Activated gamma-delta T cell (primary cell): ENCODE measurements at places on chromosomes 4 and X.

- DNase-seq = no peak
These were observed 95.5 kb upstream of the ZNF518B start for GRCh38 chr4:10552591-10553280.

GRCh38 chr4:996030-996996 lies 3.1 kb upstream of the SLC26A1 start:
- no peak for DNase-seq

GRCh38 chrX:75989806-75990590 lies 182.9 kb upstream of the PBDC1 start:
- DNase-seq = no peak

- DNase-seq = no peak
These were observed 43.7 kb downstream of the PSAPL1 start for GRCh38 chr4:7390906-7391636.

DNA sequence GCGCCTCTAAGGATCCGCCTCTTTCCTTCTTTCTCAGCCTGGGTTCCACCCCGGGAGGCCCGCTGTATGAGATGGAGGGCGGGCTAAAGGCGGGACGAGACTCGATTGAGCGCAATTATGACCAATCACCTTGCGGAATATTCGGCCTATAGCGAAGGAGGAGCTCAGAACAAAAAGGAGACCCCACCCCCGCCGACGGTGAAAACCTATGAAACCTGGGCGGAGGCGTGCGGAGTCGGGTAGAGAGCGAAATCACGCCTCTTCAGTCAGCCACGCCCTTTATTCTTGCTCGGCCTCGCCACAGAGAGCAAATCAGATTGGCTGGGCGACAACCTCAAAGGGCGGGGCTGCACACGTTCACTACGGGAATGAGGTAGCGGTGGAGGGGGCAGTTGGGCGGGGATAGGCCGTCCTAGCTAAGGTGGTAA lies 615 bp upstream of the CDK16 start:
- DNase-seq = peak; percentile 80

DNA sequence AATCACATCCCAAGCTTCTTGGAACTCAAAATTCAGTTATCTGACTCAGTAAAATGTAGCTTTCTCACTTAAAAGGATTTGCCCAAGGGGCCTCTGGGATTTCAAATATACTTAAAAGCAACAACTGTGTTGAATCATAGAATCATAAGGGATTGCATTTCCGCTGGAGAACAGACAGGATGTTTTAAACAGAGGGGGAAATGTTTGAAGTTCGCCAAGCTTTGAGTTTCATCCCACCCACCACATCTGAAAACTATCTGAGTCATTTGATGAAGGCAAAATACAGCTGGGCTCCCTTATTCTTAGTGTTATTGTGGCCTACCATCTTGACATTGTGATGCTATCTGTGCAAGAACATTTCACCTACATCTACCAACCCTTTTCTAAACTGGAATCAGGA lies 73.5 kb downstream of the PPP1R2C start:
- no peak for DNase-seq

GRCh38 chr4:156443488-156443887 lies 489.8 kb upstream of the CTSO start:
- DNase-seq = no peak

DNA sequence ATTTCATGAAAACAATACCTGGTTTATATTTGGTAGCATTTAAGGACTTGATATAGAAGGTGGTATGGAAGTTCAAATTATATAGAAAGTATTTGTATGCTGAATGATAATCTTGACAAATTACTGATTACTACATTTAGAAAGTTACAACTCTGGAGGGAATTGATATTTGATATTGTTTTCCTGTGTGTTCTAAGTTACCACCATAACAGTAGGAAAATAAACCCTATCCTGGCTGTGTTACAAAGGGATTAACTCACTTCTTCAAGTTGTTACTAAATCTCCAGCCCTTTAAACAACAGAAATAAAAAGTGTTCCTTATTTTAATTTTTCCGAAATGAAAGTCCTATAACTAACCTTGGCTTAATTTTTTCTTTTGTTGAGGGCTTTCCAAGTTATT lies 36.6 kb downstream of the FHL1 start:
- DNase-seq = no peak

GRCh38 chr4:82765134-82765533 lies 33.5 kb downstream of the SCD5 start:
- no peak for DNase-seq

DNA sequence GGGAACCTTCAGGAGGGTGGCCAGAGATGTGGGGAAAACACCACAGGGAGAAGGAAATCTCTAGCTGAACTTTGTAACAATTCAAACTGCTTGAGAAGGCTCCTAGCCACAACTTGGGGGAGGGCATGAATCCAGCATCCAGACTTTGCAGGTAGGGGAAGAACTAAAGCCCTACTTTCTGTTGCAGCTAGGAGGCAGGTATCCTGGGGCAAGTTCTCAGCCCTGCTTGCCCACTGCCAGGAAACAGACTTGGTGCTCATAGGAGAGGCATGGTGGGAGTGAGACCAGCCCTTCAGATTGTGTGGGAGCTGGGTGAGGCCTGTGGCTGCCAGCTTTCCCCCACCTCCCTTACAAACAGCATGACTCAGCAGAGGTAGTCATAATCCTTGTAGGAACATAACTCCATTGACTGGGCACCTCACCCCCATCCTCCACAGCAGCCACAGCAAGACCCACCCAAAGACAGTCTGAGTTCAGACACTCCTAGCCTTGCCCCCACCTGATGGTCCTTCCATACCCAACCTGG lies 209.5 kb upstream of the CPEB2 start:
- no peak for DNase-seq

GRCh38 chrX:123442764-123443163 lies 258.7 kb downstream of the GRIA3 start:
- DNase-seq = no peak

DNA sequence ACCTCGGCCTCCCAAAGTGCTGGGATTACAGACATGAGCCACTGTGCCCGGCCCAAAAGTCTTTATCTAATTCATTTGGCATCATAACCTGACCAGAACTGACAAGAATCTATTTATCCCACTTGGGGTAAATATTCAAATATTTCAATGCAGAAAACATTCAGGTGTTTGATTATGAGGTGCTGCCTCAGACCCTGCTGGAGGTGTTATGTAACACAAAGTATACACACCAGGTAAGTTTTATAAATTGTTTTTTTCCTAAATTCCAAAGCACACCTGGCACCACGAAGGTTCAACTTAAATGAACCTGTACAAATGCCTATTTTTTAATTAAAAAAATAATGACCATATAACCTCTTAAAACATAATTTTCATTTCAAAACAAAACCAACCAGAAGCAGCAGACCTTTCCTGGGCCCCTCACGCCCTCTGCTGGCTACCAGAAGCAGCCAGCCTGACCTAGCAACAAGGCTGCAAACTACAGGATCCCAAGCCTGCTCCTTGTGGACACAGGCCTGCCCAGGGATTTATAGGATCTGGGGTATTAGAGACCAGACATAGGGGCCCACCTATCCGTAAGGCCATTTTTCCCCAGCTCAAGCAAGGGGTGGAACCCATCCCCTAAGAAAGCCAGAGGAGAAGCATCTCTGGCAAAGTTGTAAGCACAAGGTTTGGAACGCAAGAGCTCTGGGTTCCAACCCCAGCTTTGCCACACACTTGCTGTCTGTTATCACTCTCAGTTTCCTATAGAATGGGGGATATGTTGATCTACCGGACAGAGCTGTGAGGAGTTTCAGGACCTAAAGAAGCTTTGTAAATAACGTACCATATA lies 11.7 kb downstream of the OTUD5 start:
- no peak for DNase-seq

DNA sequence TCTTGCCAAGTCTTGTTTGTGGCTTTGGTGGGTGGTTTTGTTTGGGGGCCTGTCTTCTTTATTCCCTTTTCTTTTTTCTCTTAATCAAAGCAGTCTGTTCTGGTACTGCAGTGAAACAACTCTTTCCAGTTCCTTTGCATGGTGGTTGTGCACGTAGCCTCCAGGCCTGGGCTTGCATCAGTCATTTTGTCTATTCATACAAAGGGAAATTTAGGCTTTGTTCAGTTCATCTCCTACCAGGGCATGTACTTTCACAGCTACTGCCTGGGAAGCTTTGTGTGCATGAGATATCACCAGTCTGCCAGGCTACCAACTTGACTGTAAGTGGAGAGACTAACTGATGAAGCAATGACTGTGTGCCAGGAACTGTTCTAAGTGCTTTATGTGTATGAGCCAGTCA lies 8.5 kb downstream of the TRIM2 start:
- DNase-seq = no peak

DNA sequence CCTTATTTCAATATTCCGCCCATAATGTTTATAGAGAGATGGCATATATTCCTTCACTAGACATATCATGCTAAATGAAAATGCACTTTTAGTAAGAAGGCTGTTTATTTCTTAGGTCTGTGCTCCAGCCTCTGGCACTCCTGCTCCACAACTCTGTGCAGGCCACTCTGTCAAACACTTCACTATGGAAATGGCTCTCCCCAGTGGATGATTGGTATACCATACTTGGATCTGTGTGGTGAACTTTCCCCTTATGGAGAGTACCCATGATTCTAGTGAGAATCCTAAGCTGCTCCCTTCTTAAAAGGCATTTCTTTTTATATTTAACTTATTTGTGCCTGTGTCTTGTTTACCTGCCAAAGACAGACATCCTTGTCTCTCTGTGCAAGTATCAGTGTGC lies 480.1 kb upstream of the GALNT7 start:
- DNase-seq = no peak

DNA sequence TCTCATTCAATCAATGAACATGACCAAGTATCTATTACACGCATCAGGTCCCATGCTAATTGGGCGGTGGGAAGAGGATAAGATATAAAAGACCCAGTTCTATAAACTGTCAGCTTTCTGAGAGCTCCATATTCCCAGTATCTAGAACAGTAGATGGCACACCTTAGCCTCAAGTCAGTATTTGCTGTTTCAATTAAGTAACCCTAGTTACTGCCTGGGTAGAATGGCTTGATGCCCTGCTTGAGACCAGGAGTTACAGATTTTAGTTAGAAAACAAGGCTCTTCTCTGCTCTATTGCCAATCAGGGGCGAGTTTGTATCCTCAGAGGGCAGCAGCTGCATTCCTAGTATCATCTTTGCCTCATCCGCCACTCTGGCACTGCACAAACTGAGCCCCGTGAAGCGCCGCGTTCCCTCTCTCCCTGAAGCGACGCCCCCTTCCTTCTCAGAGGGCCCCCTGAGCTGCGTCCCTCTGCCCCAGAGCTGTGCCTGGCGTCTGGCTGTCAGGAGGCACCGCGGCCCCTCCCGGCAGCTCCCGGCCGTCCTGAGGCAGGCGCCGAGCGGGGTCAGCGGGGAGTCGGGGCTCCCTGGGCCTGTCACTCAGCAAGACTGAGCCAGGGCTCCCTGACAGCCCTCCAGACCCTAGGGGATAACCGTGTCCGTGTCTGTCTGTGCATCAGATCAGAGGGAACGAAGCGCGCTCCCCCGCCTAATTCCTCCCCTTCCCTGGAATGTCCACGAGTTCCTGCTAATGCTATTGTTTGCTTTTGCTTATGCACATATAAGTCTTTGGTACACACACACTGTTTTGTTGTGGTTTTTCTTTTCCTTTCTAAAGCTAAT lies 212.4 kb upstream of the TTC29 start:
- peak; percentile 7 for DNase-seq

DNA sequence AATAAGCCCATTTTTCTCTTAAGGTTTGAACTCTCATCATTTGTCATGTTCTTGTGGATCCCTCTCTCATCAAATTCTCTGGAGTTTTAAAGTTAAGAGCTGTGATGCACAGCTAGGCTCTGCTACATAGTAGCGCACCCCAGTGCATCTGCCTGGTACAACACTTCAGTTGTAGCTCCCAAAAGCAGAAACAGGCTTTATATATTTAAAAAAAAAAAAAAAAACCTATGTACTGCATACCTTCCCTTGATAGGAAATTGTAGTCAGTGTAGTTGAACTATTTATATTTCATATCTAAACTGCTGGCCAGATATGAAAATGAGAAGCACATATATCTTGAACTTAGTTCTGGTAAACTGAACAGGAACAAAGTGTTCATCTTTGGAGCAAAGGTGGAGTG lies 131.4 kb downstream of the KLHL13 start:
- no peak for DNase-seq

- DNase-seq = no peak
These were observed 727.6 kb downstream of the TRAM1L1 start for GRCh38 chr4:116357758-116358157.
